Activated naive CD4-positive, alpha-beta T cell (primary cell): ENCODE measurements at places on chromosomes 3 and 15.

DNA sequence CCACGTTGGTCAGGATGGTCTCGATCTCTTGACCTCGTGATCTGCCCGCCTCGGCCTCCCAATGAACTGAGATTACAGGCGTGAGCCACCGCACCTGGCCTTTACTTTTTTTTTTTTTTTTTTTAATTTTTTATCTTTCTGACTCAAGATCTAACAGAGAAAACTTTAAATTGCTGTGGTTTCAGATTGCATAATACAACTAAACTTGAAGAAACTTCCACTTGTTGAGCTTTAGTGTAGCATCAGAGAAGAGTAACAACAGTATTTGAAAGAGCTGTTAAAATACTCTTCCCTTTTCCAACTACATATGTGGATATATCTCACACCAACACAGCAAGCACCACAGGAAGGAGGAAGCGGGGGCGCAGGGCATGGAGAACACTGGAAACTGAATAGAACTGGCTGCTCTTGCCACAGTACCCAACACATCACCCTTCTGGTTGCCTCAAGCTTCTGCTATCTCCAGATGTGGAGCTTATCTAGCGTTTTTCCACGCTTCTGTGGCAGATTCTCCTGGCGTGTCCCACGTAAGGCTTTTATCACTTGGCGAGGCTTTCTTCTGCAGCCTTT is 45.4 kb downstream of the MAP6D1 start:
- no peak for DNase-seq

DNA sequence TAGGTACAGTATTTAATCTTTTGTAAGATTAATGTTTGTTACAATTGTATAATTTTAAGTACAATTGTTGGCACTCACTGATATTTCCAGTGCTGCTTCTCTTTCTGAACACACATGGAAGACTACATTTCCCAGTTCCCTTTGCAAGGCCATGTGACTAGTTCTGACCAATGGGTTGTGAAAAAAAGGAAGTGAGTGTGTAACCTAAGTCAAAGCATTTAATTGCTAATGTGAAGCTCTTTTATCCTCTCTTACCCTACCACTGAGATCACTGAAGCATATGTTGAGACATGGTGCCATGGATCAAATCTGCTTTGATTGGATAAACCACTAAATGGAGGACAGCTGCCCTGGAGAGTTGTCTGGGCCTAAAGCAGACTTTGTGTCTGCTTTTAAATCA is 83.9 kb upstream of the PLXND1 start:
- no peak for DNase-seq

DNA sequence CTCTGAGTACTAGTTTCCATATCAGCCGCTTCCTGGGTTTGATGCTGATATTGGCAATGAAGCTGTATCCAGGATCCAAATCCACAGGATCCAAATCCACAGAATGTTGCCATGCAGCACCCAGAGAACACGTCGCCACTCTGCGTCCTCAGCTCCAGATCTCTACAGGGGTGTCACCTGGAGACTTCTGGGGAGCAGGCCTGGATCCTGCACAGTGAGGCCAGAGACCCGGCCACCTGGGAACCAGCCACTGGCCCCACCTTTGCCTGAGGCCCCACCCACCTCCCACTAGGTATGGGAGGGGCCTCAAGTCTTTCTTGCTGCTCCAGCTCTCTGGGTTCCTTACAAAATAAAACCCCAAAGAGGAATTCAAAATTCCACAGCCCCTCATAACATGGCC is 123.9 kb downstream of the LRRK1 start:
- DNase-seq = no peak

- DNase-seq = no peak
Measured at GRCh38 chr3:16151109-16151508, 23.4 kb upstream of the GALNT15 start.

GRCh38 chr15:37517191-37517895 is 417.0 kb upstream of the MEIS2 start:
- no peak for DNase-seq

DNA sequence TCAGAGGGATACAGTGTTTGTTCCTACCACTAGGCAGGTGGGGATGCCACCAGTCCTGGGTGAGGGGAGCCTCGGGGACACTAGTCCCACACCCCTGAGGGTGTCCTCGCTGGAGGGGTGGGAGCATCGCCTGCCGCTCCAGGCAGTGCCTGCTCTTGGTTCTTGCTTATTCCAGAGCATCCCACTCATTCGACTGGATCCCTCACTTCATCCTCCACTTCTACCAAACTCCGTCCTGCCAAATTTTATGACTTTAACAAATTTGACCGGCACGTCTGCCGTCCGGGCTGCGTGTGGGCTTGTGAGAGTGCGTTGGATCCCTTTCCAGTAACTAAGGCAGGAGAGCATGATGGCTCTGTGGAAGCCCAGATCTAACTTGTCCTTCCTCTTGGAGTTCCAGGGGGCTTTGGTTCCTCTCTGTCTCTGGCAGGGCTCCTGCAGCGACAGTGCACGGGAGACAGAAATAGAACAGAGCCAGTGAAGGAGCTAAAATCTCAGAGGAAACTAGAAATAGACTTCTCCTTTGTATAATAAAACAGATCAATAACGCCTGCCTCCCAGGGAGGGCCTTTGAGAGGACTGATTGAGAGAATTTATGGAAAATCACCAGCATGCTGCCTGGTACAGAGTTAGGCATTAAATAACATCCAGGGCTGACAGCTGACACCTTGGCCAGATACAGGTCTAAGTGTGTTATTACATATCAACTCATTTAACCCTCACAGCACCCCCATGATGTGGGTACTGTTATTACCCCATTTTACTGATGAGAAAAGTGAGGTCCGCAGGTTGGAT is 34.5 kb downstream of the MGLL start:
- DNase-seq = no peak

DNA sequence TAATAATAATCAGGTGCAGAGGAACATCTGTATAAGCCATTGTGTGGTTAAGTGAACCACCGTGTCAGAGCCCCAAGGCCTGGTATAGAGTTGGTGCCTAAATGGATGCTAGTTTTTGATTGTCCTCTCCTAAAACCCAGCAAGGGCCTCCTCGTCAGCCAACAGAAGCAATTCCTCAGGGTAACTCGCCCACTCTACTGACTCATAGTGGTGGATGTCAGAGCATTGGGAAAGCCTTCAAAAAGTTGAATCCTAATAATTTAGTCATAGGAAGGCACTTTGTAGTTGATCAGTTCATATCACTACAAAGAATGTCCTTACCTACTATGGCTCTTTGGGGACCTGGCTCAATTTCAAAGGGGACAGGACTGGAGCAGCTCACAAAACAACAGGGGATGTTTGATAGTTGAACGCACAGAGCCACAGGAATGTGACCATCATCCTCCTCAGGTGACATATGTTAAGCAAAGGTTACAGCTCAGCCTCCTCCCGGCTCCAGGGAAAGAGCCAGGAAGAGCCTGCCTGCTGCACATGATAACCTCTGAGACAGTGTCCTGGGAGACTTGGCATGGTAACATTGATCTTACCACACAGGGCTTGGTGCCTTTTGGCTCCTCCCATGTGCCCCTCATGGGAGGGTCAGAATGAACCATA is 338.7 kb downstream of the CLSTN2 start:
- no peak for DNase-seq

- DNase-seq = no peak
Measured at GRCh38 chr3:136685882-136686281, 66.3 kb downstream of the STAG1 start.

DNA sequence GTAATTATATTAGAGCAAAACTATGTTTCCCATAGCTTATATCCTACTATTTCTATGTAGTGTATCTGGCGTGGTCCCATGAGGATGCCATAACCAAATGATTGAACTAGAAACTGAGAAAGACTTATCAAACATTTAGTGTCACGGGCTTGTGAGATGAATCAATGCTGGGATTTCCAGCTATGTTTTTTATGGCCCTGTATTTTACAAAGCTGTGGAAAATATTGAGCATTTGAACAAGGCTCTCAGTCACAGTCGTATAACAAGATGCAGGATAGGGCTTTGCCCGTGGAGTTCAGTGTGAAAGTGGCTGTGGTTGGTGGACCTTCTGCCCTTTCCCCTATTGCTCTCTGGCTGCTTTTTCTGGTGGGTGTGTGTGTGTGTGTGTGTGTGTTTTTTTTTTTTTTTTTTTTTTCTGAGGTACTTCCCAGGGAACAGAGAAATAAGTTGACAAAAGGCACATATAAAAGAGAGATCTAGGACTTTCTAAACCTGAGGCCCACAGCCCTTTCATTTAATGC is 60.7 kb downstream of the CACNA1D start:
- no peak for DNase-seq

DNA sequence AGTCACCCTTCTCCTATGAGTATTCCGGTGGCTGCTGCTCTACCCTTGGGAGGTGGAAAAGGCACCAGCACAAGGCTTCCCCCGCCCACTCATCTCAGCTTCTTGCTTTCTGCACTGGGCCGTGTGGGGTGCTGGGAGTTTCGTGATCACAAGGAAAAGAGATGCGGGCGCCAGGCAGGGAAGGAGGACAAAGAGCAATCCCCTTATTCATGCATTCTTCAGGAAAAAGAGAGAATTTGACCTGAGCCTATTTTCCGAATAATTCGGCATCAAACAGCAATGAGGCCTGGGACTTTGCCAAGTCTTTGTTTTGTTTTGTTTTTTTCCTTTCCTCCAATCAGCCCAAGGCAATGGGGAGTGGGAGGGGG is 102.2 kb upstream of the LPP start:
- no peak for DNase-seq

DNA sequence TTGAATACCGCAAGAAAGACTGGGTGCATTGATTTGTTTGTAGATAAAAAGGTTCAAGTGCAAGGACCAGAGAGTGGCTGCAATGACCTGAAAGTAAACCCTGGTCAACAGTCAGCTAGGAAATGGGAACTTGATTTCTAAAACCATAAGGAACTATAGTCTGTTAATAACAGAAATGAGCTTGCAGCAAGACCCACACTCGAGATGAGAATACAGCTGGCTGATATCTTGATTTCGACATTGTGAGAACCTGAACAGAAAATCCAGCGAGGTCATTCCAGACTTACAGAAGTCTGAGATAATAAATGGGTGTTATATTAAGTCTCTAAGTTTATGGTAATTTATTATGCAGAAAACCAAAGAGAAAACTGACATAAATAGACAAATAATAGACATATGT is 177.3 kb downstream of the NFKBIZ start:
- no peak for DNase-seq

DNA sequence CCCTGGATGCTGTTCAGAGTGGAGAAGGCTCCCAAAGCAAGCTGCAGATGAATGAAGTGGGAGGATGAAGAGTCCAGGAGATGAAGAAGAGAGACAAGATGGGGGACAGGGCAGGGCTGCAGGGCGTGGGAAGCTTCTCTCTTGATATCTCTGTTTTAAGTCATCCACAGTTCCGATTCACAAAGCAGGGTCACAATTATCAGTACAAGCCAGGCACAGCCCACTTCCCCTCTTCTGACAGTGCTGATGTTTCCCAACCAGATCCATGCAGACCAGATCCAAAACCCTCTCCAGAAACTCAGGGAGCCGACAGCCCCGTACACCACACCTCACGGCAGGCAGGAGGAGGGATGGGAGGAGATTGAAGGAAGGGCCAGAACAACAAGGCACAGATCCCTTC is 31.1 kb downstream of the NTRK3 start:
- DNase-seq = no peak

- DNase-seq = no peak
Measured at GRCh38 chr15:91954292-91954691, 100.8 kb downstream of the SLCO3A1 start.

DNA sequence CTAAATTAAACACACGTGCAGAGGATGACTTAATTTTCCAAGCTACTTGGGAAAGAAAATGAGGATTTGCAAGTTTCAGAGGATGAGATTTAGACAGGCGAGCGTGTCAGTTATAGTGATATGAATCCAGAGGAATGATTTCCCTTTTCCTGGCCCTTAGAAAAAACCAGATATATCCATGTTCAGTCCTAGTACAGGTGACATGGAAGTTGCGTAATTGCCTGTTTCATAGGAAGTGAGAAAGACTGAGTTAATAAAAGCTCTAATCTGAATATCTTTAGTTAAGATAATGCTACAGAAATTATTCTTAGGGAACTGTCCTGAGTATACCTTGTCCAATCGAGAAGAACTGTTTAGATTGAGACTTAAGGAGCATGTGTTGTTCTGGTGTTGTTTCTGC is 490.5 kb downstream of the ZNF385D start:
- DNase-seq = no peak

DNA sequence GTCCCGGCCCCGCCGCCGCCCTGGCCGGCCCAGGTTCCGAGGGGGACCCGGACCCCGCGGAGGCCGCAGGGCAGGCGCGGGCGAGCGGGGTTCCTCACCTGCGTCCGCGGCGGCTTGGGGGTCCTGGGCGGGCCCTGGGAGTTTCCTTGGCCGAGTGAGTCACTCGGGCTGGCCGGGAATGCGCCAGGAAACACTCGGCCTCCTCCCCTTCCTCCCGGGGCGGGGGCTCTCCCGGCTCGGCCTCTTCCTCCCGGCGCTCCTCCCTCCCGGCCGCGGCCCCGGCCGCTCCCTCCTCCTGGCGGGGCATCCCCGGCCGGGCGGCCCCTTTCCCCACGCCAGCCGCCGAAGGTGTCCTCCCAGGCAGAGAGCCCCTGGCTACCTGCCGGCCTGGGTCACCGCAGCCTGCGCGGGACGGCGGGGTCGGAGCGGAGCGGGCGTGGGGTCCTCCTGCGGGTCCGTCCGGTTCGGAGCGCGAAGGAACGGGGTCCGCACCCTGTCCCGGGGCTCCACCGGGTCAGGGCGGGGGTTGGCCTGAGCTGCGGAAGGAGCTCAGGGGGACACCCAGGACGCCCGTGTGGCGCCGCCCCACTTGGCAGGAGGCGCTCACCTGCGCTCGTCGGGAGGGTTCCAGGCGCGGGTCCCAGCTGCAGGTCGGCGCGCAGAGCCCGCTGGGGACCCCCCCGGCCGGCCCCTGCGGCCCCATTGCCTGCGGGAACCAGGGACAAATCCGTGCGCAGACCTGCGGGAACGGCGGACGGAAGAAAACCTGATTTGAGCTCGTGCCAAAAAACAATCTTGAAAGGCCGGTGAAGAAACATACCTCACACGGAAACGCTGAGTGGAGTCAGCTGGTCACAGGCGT is at the start of gene CYFIP1:
TSS of gene CYFIP1 (minus strand) at position 180 of the 862 bp plus-strand sequence. CDS start 33,083 bp downstream, outside the sequence.
- DNase-seq = no peak

GRCh38 chr3:64530434-64531049 is 157.3 kb downstream of the ADAMTS9 start:
- no peak for DNase-seq

DNA sequence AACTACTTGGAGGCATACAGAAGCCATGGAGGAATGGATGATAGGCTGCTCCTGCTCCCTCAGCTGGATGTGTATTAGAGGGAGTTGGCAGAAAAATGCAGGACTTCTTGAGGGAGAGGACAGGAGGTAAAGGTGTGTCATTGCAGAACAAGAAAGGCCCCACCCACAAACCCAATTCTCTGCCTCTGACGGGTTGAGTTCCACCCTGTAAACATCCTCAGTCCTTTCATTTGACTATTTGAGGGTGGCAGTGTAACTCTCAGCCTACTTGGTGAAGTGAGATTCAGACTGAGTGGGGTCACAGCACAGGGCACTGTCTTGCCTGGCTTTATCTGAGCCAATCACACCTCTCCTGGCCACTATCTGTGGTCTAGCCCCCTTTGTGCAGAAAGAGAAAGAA is at the start of gene TPRG1:
TSS of gene TPRG1 (plus strand) at position 265 of the 400 bp plus-strand sequence. CDS start 35,414 bp downstream, outside the sequence.
- no peak for DNase-seq

DNA sequence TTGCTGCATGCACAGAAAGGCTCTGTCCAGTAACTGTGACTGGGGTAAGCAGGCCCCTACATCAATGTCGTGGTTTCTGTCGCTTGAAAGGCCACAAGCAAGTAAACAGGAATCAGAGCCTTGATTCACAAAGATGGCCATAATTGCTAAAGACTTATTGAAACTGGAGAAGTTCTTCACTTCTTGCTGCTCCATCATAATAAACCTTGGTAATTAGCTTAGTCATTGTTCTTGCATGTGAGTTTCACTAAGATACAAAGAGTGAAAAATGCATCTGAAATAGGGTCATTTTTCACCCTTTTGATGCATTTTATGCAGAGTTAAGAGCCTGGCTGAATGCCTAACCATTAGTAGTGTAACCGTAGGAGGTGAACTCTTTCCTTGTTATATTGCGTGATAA is 3.2 kb downstream of the SEMA6D start:
- DNase-seq = no peak
